Activated CD4-positive, alpha-beta T cell treated with anti-CD3 and anti-CD28 coated beads, Interleukin-2, amount 10 ng/mL, durations not matched to agents 7 days and 5 days (primary cell): ENCODE measurements at places on chromosomes 12 and 14. TPM values are rescaled to one million over a fixed set of nuclear protein-coding genes. Genes with fewer than 3 reads are reported as not detected.

DNA sequence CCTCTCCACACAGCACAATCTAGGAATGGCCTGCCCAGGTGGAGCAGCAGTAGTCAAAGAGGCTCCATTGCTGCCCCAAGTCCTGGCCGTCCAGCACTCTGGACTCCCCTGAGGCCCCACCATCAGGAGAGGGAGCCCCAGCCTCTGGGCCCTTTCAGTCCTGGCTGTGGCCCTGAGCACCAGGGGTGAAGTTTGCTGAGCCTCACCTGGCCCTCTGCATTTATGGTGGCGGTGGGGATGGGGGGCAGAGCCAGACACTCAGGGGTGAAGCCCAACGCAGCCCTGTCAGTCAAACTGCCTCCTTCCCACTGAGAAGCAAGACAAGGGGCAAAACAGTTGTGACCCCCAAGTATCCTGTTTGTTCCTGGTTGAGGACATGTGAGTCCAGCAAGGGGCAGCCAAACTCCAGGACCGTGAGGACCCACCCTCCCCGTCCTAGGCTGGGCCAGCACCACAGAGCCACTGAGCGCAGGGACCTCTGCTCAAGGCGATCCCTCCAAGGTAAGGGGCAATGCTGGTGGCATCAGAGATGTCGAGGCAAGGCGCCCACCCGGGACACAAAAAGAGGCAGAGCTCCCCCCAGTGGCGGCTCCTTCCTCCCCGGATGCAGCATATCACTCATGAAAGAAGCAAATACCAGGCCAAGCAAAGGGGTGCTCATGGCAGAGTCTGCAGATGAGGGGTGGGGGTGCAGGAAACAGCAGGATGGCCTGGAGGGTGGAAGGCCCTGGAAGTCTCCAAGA, 4.8 kb upstream of the AMN start:
- H3K4me3 ChIP-seq: no peak overlapping the region
- no peaks in the 10 kb centered on the region for H3K27me3 ChIP-seq
- H3K27ac ChIP-seq: no peak overlapping the region
- H3K4me1 ChIP-seq: peaks cover 2% of the 10 kb centered on the region

DNA sequence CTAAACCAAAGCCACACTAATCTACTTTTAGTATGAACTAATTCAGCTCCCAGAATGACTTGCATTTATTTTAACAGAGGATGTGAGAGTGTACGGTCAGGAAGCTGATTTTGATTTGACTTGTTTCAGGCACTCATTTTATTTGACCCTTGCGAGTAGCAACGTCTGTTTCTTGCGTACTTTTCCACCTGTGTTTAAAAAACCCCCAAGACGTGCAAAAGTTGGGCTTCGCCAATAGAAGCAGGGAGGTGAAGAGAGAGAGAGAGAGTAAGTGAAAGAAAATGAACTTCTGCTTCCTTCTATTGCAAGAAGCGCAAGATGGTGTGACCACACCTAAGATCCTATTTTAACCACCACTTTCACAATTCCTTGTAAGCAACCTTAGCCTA, 6.7 kb upstream of the SLC15A4 start:
- no peak for DNase-seq
- H3K4me3 ChIP-seq: peak overlapping the region; percentile 28
- no peaks in the 10 kb centered on the region for H3K27me3 ChIP-seq

DNA sequence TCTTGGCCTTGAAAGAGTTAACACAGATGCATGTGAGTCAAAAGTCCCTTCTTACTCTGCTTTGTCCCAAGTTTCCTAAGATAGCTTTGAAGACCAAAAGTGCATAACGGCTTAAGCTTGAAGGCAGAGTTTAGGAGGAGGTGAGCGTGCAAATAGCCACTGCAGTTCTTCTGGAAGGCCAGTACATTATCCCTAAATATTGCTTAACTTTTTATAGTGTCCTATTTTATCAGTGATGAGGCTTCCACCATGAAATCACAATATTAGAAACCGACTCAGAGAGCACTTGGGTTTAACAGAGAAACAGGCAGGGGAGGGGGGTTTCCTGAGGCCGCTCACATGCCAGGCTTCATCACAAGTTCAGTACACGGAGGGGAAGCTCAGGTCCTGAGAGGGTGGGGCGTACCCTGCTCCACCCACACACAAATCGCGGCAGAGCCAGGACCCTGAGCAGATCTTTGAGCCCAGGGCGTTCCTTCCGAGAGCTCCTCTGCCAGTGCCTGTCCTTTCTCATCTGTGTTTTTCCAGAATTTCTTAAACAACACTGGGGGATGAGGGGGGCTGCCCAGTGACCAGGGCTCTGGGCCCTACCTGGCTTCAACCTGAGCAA, 26.8 kb upstream of the BDKRB2 start:
- DNase-seq: no peak
- no peaks in the 10 kb centered on the region for H3K4me1 ChIP-seq
- H3K4me3 ChIP-seq: no peak overlapping the region
- no peaks in the 10 kb centered on the region for H3K36me3 ChIP-seq
- no peaks in the 10 kb centered on the region for H3K27me3 ChIP-seq
- no peak overlapping the region for H3K27ac ChIP-seq

GRCh38 chr12:7857971-7858370, 14.7 kb downstream of the SLC2A14 start:
- H3K4me1 ChIP-seq: peaks cover 11% of the 10 kb centered on the region
- H3K4me3 ChIP-seq: no peak overlapping the region
- H3K27me3 ChIP-seq: peaks cover 12% of the 10 kb centered on the region
- no peak for DNase-seq
- no peak overlapping the region for H3K27ac ChIP-seq
- H3K36me3 ChIP-seq: no peaks in the 10 kb centered on the region

- H3K4me1 ChIP-seq: peaks cover 6% of the 10 kb centered on the region
- peak overlapping the region; percentile 55 for H3K4me3 ChIP-seq
- H3K36me3 ChIP-seq: no peaks in the 10 kb centered on the region
- no peak for DNase-seq
Measured at GRCh38 chr14:88323523-88324199, 592 bp upstream of the KCNK10 start.

DNA sequence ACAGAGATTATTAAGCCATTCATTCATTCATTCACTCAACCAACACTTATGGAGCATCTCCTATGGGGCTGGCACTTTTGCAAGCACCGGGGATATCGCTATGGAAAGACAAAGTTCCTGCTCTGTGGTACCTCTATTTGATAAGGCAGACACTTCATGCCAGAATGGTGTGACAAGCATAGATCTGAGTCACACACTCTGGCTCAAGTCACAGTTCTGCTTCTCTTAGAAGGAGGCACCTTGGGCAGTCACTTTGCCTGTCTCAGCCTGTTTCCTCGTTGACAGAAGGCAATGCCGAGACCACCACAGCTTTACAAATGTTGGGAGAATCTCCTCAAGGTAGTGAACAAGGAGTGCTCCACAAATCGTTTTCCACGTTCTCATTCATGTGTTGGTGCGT, 205.2 kb downstream of the SLC41A2 start:
- no peak overlapping the region for H3K4me3 ChIP-seq
- H3K27me3 ChIP-seq: no peaks in the 10 kb centered on the region
- DNase-seq: no peak
- peaks cover 28% of the 10 kb centered on the region for H3K36me3 ChIP-seq
- no peak overlapping the region for H3K27ac ChIP-seq
- H3K4me1 ChIP-seq: peaks cover 27% of the 10 kb centered on the region

DNA sequence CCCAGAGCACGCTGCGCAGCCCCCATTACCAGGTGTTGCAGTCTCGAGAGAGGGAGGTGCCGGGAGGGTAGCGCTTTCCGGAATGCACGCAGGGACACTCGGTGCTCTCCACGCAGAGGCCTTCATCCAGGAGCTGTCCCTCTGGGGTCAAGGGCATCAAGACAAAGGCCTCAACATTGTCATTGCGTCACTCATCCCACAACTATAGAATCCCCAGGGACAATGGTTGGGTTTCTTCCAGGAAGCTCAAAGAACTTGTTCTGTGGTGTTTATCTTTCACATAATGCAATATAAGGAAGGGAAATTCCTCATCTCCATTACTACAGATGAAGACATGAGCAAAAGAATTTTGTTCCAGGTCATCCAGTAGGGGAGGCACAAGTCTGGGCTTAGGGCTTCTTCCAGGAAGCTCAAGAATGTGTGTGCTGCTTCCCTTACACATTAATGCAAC, 52.1 kb downstream of the VWF start:
- H3K4me3 ChIP-seq: no peak overlapping the region
- peaks cover 35% of the 10 kb centered on the region for H3K4me1 ChIP-seq
- no peak overlapping the region for H3K27ac ChIP-seq
- peaks cover 26% of the 10 kb centered on the region for H3K27me3 ChIP-seq
- no peak for DNase-seq
- no peaks in the 10 kb centered on the region for H3K36me3 ChIP-seq

DNA sequence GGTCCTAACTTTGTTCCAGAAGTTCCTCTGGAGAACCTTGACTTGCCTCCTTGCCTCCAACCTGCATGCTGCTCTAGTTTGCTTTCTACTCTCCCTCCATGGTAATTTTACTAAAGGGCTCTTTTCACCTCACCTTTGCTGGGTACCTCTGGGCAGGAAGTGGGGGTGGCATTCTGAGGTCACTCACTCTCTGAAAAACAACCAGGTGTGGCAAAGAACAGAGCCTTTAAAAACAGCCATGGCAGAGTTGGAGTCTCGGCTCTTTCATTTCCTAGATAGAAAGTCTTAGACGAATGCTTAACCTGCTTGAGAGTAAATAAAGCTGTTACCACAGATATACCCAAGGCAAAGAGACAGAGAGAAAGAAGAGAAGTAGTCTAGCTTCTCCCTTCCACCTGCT, 827.9 kb downstream of the BCL11B start:
- H3K27ac ChIP-seq: peak overlapping the region; percentile 86
- H3K4me1 ChIP-seq: peaks cover 15% of the 10 kb centered on the region
- peaks cover 2% of the 10 kb centered on the region for H3K36me3 ChIP-seq
- no peak overlapping the region for H3K4me3 ChIP-seq
- DNase-seq: peak; percentile 50

GRCh38 chr14:41872931-41873685, 266.4 kb downstream of the LRFN5 start:
- no peaks in the 10 kb centered on the region for H3K36me3 ChIP-seq
- DNase-seq: no peak
- no peak overlapping the region for H3K27ac ChIP-seq
- H3K4me1 ChIP-seq: no peaks in the 10 kb centered on the region

DNA sequence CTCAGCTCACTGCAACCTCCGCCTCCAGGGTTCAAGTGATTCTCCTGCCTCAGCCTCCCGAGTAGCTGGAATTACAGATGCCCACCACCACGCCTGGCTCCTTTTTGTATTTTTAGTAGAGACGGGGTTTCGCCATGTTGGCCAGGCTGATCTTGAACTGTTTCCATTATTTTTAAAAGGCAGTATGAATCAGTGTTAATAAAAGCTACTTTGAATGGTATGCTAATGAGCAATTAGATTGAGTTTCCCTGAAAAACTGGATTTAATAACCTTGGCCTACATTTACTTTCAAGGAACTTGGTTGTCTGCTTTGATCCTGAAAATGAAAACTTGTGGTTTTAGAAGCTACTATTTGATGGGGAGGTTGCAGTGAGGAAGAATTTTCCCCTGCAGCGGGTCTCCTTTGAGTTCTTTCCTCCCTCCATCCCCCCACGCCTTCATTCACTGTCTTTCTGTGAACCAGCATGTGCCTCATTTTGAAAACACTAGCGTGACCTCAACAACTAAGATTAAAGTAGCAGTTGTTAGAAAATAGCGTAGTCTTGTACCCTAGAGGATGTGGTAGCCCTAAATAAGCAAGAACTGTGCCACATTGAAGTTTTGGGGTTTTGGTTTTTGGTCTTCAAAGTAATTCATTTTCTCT, 17.8 kb upstream of the RPS6KA5 start:
- peak overlapping the region; percentile 91 for H3K27ac ChIP-seq
- H3K4me1 ChIP-seq: peaks cover 64% of the 10 kb centered on the region
- peak; percentile 79 for DNase-seq
- H3K4me3 ChIP-seq: peak overlapping the region; percentile 18
- H3K27me3 ChIP-seq: no peaks in the 10 kb centered on the region

DNA sequence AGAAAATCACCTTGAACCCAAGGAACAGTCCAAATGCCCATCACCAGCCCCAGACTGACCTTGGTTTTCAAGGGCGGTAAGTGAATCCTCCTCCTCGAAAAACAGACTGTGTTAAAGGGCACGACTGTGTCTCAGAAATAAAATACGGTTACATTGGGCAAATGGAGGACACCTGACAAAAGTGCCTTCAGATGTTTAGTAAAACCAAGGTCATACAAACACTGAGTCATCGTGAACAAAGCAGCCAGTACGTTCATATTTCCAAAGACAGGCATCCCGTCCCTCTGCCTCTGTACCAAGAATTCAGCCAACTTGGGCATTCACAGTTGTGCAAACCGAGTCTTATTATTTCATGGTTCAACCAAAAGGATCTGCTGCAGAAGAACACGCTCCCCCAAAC, 25.9 kb downstream of the FOXN3 start:
- no peak overlapping the region for H3K4me3 ChIP-seq
- no peak overlapping the region for H3K27ac ChIP-seq
- H3K36me3 ChIP-seq: no peaks in the 10 kb centered on the region

Gene METAP2
- 72.5 TPM for total RNA-seq

Gene RAD51B
- 20.6 TPM for total RNA-seq

Gene TAS2R8
- total RNA-seq: not detected

Gene DAO
- total RNA-seq: not detected

Gene TMEM30B
- 0.42 TPM for total RNA-seq

Gene CFAP251
- total RNA-seq: 0.52 TPM

Gene KRT3
- not detected for total RNA-seq
